Stimulated activated CD8-positive, alpha-beta memory T cell treated with anti-CD3 and anti-CD28 coated beads, Interleukin-15, amount 100 ng/mL, for 4 hours (primary cell): ENCODE measurements at places on chromosomes 2 and 18.

- DNase-seq = no peak
These were observed 65.1 kb downstream of the TMEM182 start for GRCh38 chr2:102826904-102827303.

DNA sequence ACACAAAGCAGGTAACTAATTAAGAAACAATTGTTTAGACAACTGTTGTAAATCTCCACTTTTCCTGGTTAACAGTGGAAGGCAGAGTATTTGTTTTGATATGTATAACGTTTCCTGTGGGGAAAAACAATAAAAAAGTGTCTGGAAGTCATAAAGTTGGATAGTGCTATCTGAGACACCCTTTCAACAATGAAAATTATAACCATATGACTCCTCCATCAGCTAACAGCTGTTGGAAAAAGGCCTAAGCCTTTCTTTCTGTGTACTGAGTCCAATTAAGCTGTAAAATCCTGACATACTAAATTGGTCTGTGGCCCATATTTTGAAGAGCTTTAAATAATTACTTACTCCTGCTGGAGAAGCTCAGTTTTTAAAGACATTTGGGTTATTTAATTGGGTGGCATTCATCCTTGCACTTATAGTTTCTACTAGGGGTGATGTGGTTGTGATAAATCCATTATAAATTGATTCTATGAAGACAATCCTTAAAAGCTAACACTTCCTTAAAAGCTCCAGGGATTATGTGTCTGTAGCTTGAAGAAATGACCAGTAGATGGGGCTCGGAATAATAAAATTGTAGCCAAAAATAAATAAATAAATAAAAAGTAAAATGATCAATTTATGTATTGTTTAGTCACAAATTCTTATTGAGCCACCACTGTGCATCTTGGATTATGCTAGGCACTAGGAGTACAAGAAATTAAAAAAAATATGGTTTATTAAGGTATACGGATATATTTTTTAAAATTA is 698.1 kb upstream of the NXPH2 start:
- no peak for DNase-seq

DNA sequence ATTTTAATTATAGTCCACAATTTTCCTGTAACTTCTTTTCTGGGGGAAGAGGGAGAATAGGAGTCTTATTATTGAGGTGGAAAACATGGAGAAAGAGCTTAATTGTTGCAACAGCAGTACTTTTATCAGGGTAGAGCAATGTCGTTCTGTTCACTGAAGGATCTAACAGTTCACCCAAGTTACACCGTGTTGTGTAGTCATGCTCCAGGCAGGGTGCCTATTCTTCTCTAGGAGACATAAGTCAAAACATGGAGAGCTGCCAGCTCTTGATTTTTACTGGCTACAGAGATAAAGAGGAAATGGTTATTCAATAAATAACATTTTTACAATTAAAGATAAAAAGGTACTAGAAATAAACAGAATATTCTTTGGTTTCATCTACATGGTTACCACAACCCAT is 594.3 kb upstream of the NETO1 start:
- no peak for DNase-seq

- no peak for DNase-seq
These were observed 50.5 kb upstream of the ALPP start for GRCh38 chr2:232328032-232328422.

DNA sequence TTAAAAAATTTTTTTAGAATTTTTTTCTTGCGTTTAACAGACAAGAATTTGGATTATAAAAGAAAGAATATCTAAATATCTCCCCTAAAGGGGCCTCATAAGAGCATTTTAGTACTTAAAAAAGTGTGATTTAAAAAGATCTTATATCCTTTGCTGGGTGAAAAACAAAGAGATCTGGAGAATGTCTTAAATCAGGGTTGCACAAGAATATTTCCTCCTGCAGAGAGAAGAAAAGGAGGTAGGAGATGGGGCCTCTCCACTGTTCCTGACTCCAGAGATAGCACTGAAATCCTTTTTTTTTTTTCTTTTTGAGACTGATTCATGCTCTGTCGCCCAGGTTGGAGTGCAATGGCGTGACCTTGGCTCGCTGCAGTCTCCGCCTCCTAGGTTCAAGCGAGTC is 68.5 kb upstream of the OSR1 start:
- DNase-seq = no peak

DNA sequence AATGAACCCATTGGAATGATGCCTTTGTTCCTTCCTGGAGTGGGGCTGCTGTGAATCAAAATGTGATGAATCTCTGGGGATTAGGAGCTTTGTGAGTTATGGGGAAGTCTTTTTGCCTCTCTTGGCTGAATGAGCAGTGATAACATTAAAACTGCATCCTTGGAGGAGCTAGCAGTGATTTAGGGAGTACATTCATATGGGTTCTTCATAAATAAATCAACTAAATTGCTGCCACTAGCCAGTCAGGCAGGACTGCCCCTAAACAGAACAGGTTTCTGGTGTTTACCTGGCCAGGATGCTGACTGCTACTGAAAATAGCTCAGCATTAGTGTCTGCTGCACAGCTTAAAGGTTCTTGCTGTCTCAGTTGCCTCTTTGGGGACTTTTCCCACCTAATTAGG is 244.5 kb upstream of the MEX3C start:
- no peak for DNase-seq

DNA sequence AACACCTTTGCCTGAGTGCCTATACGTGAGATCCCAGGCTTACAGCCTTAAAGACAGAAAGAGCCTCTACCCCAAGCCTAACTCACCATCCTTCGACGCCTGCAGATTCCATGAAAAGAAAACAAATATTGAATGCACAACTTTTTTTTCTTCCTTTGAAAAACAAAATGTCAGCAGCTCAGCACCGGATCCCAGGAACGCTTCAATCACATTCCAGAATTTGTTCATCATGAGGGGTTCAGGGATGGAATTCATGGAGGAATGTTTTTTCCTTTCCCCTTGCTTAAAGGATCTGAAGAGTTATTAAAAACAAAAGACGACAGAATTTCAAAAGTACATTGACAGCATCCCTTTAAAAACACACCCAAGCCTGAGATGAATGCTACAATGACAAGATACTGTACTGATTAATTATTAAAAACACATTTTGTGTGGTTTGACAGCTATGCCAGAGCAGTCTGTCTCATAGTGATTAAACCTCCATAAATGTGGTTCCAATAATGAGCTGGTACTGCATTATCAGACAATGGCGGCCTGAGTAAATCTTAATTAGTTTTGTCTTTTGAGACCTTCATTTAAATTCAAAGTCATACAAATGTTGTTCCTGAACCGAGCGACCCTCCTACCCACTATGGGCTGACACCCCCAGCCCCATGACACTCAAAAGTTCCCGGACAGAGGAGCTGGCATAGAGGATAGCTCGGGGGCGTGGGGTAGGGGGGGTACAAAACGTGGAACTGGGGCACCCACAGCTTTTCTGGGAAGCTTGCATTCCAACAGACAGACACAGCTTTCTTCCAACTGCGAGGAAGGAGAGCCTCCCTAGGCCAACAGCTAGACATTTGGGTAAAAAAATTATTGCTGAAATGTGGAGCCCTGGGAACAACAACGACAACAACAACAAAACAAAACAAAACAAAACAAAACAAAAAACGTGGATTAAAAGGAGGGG is 227.5 kb downstream of the TTC32 start:
- DNase-seq = no peak

- DNase-seq = no peak
These were observed 34.4 kb downstream of the EPG5 start for GRCh38 chr18:45932708-45933107.

DNA sequence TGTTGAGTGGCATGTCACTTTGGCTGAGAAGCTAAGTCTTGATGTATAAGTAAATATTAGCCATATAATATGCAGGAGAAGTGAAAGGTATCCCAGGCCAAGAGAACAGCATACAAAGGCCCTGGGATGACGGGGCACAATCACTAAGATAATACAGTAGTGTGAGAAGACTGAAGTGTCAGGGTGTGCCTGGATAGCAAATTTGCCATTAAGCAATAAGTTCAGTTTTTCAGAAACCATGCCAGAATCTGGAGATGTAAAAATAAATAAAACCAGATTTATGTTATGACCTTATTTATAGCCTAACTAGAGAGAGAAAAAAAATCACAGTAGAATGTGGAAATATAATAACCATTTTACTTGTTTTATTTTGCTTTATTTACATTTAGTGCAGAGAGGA is 1858.7 kb upstream of the CELF4 start:
- no peak for DNase-seq

GRCh38 chr2:154710685-154711084 is 12.2 kb downstream of the KCNJ3 start:
- DNase-seq = no peak

DNA sequence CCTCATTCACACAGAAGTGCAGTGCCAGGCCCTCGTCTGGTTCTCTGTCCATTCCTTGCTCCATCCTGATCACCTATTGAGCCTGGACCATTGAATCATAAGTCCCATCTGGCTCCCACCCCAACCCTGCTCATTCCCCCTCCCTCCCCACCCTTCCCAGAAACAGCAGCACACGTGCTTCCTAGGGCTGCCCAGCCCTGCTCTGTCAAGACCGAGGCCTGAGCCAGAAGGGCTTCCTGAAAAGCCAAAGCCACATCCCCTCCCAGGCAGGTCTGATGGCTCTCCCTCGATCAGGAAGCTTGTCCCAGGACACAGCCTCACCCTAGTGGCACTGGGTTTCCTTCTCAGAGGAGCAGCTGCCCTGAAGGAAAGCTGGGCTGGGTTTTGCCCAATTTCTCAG is 79.8 kb upstream of the FZD7 start:
- no peak for DNase-seq

- no peak for DNase-seq
These were observed 571.0 kb upstream of the SALL3 start for GRCh38 chr18:78408623-78409022.

- no peak for DNase-seq
These were observed 176.4 kb downstream of the TTC32 start for GRCh38 chr2:19725392-19725791.

- no peak for DNase-seq
These were observed 180.3 kb downstream of the ANKRD44 start for GRCh38 chr2:197130318-197130717.

- DNase-seq = peak; percentile 19
These were observed 43.5 kb downstream of the FBLN7 start for GRCh38 chr2:112181571-112182290.
